ENCODE measurements at places on chromosomes 1 and 21. TPM values are rescaled to one million over a fixed set of nuclear protein-coding genes. Genes with fewer than 3 reads are reported as not detected.

- H3K4me1 ChIP-seq: peaks cover 38% of the 10 kb centered on the region
- DNase-seq: peak; percentile 35
- H3K4me3 ChIP-seq: no peak overlapping the region
- no peak overlapping the region for H3K27ac ChIP-seq
- H3K36me3 ChIP-seq: no peaks in the 10 kb centered on the region
- no peaks in the 10 kb centered on the region for H3K27me3 ChIP-seq
Observed at GRCh38 chr1:167227934-167228378, 7.3 kb downstream of the POU2F1 start.

DNA sequence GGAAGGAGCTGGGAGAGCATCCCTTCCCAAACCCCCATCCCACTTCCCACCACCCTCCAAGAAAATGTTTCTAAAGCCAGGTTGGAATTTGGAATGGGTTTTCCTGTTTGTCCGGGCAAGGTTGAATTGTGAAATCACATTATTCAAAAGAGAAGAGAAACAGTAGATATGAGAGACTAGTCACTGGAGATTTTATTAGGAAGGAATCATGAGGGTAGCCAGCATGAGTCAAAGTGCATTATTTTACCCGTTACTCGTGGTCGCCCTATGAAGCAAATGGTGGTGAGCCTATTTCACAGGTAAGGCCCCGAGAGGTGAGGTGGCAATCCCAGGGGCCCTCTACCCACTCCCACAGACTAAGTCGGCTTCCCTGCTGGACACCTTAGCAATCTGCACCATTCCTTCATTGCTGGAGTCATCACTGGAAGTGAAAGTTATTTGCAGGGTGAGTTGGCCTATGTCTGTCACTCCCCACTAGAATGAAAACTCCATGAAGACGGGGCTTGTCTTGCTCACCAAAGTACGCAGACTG, 52.8 kb downstream of the TOMM20 start:
- no peaks in the 10 kb centered on the region for H3K27me3 ChIP-seq
- H3K4me3 ChIP-seq: peak overlapping the region; percentile 58
- H3K4me1 ChIP-seq: peaks cover 86% of the 10 kb centered on the region
- peak; percentile 62 for DNase-seq
- no peaks in the 10 kb centered on the region for H3K36me3 ChIP-seq

- no peak overlapping the region for H3K4me3 ChIP-seq
- H3K27me3 ChIP-seq: peaks cover 22% of the 10 kb centered on the region
- peaks cover 36% of the 10 kb centered on the region for H3K4me1 ChIP-seq
- no peak overlapping the region for H3K27ac ChIP-seq
Observed at GRCh38 chr1:27011976-27012563, 580 bp downstream of the TENT5B start.

DNA sequence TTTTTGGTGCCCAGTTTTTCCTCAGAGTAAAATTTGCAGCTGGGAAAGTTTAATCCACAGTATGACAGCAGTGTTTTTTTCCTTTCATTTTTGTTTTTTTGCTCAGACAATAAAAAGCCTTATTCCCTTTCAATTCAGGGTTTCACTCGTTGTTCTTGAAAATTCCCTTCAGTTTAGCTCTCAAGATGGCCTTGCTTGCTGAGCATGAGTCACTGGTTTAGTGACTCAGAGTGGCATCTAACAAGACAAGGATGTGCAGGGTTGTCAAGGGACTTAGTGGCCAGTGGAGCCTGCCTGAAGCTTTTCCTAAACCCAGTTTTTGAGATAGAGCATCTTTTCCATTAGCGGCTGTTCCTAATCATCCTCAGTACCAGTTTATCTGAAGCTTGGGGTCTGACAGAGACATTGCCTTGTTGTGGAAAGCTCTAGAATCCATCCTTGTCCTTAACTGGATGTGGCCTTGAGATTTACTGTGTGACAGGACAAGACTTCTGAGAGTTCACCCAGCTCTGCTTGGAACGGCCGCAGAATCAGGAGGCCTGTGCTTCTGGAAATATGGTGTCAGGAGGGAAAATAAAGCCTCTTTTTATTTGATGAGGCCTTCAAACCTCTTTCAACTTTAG, 48.4 kb upstream of the DNAJC6 start:
- no peak overlapping the region for H3K4me3 ChIP-seq
- no peaks in the 10 kb centered on the region for H3K36me3 ChIP-seq
- no peaks in the 10 kb centered on the region for H3K27me3 ChIP-seq
- H3K4me1 ChIP-seq: peaks cover 12% of the 10 kb centered on the region
- H3K27ac ChIP-seq: no peak overlapping the region

GRCh38 chr1:61424382-61424781, 300.6 kb downstream of the TM2D1 start:
- no peaks in the 10 kb centered on the region for H3K4me1 ChIP-seq
- peaks cover 63% of the 10 kb centered on the region for H3K36me3 ChIP-seq
- no peak overlapping the region for H3K27ac ChIP-seq
- no peak for DNase-seq

DNA sequence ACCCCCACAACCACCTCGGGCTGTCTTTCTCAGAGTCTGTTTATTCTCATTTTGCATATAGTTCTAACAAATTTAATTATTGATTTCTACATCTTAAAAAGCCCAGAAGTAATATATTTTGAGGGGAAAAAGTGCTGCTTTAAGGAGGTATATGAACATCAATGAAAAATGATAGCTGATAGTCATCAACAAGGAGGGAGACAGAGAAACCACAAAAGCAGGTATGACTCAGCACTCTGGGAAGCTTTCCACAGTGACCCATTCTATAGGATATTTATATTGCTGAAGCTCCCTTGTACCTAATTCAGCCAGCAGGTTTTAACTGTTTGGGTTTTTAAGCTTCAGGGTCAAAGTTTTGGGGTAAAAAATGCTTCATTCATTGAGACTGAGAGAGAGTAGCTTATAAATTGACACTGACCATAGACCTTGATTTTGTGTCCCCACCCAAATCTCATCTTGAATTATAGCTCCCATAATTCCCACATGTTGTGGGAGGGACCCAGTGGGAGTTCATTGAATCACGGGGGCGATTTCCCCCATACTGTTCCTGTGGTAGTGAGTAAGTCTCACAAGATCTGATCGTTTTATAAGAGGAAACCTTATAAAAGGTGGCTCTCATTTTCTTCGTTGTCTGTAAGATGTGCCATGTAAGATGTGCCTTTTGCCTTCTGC, 27.4 kb downstream of the VANGL1 start:
- DNase-seq: peak; percentile 23
- H3K36me3 ChIP-seq: peaks cover 4% of the 10 kb centered on the region
- no peak overlapping the region for H3K27ac ChIP-seq

DNA sequence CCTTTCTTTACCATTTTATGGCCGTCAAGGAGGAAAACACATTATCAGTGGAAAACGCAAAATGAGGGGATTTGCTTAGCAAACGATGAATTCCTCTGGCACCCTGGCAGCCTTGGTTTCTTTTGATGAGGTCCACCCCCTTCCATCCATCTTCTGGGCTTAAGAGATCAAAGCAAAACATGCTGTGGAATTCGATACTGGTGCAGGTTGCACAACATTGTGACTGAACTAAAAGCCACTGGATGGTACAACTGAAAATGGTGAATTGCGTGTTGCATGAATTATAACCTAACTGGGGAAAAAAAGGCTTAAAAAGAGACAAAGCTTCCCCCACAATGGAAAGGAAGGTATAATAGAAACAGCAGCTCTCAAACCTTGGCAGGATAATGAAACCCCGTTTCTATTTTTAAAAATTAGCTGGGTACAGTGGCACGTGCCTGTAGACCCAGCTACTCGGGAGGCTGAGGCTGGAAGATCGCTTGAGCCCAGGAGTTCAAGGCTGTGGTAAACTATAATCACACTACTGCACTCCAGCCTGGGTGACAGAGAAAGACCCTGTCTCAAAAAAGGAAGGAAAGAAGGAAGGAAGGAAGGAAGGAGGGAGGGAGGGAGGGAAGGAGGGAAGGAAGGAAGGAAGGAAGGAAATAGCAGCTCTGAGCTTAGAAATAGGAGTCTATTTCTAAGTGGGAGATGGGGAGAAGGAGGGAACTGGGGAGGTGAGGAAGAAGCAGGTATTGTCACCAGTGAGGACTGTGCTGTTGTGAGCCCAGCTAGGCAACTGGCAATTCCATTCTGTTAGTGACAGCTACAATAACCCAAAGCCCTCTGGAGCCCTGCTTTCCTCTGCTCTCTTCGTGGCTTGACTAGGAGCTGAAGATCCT, 29.0 kb upstream of the LGALS8 start:
- H3K27ac ChIP-seq: peak overlapping the region; percentile 88
- H3K27me3 ChIP-seq: no peaks in the 10 kb centered on the region
- H3K4me1 ChIP-seq: peaks cover 79% of the 10 kb centered on the region
- H3K4me3 ChIP-seq: 0 out of 2 replicates have a peak overlapping the region, but pooled peaks have one; percentile 41
- peak; percentile 94 for DNase-seq

GRCh38 chr1:202162047-202162417, 1.6 kb upstream of the PTPN7 start:
- H3K4me1 ChIP-seq: peaks cover 25% of the 10 kb centered on the region
- H3K36me3 ChIP-seq: no peaks in the 10 kb centered on the region
- no peak overlapping the region for H3K27ac ChIP-seq

DNA sequence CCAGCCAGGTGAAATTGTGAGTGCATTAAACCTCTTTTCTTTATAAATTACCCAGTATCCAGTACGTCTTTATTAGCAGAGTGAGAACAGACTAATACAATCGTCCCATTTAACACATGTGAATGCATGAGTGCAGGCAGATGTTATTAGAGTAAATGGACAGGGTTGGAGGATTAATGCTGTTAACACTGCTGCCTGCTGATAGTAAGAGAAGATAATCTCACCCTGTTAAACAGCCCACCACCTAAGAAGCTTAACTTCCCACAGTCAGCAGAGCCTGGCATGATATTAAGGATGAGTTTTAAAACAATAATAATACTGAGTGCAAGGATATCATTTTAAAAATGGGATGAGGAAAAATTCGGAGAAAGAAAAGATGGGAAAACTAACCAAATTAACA, 181.4 kb upstream of the LHX8 start:
- no peaks in the 10 kb centered on the region for H3K4me1 ChIP-seq
- no peaks in the 10 kb centered on the region for H3K36me3 ChIP-seq
- H3K27me3 ChIP-seq: no peaks in the 10 kb centered on the region
- no peak for DNase-seq
- no peak overlapping the region for H3K27ac ChIP-seq

GRCh38 chr1:151809290-151809984, 4.2 kb upstream of the LINGO4 start:
- H3K36me3 ChIP-seq: no peaks in the 10 kb centered on the region
- DNase-seq: no peak
- H3K4me3 ChIP-seq: no peak overlapping the region

GRCh38 chr1:203742436-203742835, 22.5 kb upstream of the LAX1 start:
- H3K36me3 ChIP-seq: peaks cover 2% of the 10 kb centered on the region
- H3K27me3 ChIP-seq: no peaks in the 10 kb centered on the region
- H3K27ac ChIP-seq: no peak overlapping the region
- no peak overlapping the region for H3K4me3 ChIP-seq
- DNase-seq: no peak

- no peaks in the 10 kb centered on the region for H3K4me1 ChIP-seq
- no peaks in the 10 kb centered on the region for H3K36me3 ChIP-seq
- no peak for DNase-seq
Observed at GRCh38 chr1:184437291-184437690, 50.5 kb downstream of the C1orf21 start.

DNA sequence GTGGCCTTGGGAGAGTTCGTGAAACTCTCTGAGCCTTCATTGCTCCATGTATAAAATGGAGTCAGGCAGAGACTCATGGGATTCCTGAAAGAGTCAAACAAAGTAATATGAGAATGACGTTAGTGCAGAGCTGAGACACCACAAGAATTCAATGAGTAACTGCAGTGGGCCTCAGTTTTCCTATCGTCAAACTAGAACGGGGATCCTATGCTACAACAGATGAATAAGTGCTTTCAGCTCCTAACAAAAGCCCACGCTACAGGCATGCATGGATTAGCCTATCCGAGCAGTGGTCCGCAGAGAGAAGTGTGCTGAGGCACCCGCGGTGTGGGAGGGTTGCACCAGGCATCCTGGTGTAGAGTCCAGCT, 124.7 kb downstream of the SYF2 start:
- H3K27me3 ChIP-seq: peaks cover 19% of the 10 kb centered on the region
- peaks cover 16% of the 10 kb centered on the region for H3K4me1 ChIP-seq
- no peak overlapping the region for H3K4me3 ChIP-seq
- no peaks in the 10 kb centered on the region for H3K36me3 ChIP-seq

DNA sequence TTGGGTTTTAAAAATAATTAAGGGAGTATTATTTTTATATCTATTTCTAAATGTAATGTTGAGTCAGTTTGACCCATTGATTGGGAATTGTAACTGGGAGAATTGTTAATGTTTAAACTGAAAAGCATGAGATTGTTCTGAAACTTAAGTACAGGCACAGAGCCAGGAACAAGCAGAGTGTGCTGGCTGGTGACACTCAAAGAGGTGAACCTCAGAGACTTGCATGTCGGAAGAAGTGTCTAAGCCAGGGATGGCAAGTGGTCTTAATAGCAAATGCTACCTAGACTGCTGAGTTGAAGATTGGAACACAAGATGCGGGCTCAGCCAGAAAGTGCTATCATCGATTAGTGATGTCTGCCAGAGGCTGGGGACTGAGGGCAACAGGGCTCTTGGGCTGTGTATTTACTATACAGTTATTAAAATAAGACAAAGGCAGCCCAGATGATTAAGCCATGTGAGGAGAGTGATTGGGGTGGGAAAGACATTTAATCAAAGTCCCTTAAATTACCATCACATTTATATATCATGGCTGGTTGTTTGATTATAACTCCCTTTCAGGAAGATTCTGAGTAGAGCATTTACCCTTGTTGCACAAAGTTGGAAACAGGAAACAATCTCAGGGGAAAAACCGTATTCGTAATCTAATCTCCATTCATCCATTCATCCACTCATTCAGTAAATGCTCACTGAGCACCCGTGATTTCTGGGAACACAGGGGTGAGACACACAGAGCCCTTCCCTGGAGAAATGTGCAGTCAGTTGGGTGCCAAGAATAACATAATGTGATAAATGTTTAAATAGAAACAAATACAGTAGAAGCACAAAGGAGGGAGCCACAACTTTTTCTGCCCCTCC, 42.8 kb downstream of the C8A start:
- no peak for DNase-seq
- no peaks in the 10 kb centered on the region for H3K36me3 ChIP-seq
- no peak overlapping the region for H3K27ac ChIP-seq
- H3K4me3 ChIP-seq: no peak overlapping the region
- peaks cover 60% of the 10 kb centered on the region for H3K4me1 ChIP-seq

- H3K4me3 ChIP-seq: peak overlapping the region; percentile 24
- no peak for DNase-seq
- H3K36me3 ChIP-seq: no peaks in the 10 kb centered on the region
- H3K4me1 ChIP-seq: peaks cover 64% of the 10 kb centered on the region
- H3K27ac ChIP-seq: no peak overlapping the region
- peaks cover 1% of the 10 kb centered on the region for H3K27me3 ChIP-seq
Observed at GRCh38 chr1:15749399-15750291, 7.3 kb downstream of the TMEM82 start.

- no peak for DNase-seq
- H3K27me3 ChIP-seq: peaks cover 53% of the 10 kb centered on the region
- peaks cover 25% of the 10 kb centered on the region for H3K4me1 ChIP-seq
Observed at GRCh38 chr21:43995521-43996105, 16.5 kb upstream of the TRAPPC10 start.

- 0 out of 3 replicates have a peak, but pooled peaks cover 5% of the 10 kb centered on the region for H3K27me3 ChIP-seq
- H3K27ac ChIP-seq: no peak overlapping the region
- 0 out of 2 replicates have a peak overlapping the region, but pooled peaks have one; percentile 53 for H3K4me3 ChIP-seq
- no peak for DNase-seq
- H3K4me1 ChIP-seq: peaks cover 23% of the 10 kb centered on the region
- H3K36me3 ChIP-seq: no peaks in the 10 kb centered on the region
Observed at GRCh38 chr1:33182401-33182841, 578 bp upstream of the TRIM62 start.

The MYOC gene
- not detected for total RNA-seq

The RHEX gene
- 1.6 TPM for total RNA-seq

The ADGRL4 gene
- not detected for total RNA-seq

The RUSC1 gene
- 18.7 TPM for total RNA-seq

The LRRC53 gene
- total RNA-seq: not detected

The SIK1 gene
- 4.5 TPM for total RNA-seq

Data from HepG2 (cell line).